ELR (cell line): ENCODE measurements at places on chromosomes 5 and 9.

GRCh38 chr5:179963375-179963774 is 55.7 kb upstream of the TBC1D9B start:
- no peak for DNase-seq

GRCh38 chr9:68979538-68980314 is 34.2 kb downstream of the PRKACG start:
- no peak for DNase-seq

DNA sequence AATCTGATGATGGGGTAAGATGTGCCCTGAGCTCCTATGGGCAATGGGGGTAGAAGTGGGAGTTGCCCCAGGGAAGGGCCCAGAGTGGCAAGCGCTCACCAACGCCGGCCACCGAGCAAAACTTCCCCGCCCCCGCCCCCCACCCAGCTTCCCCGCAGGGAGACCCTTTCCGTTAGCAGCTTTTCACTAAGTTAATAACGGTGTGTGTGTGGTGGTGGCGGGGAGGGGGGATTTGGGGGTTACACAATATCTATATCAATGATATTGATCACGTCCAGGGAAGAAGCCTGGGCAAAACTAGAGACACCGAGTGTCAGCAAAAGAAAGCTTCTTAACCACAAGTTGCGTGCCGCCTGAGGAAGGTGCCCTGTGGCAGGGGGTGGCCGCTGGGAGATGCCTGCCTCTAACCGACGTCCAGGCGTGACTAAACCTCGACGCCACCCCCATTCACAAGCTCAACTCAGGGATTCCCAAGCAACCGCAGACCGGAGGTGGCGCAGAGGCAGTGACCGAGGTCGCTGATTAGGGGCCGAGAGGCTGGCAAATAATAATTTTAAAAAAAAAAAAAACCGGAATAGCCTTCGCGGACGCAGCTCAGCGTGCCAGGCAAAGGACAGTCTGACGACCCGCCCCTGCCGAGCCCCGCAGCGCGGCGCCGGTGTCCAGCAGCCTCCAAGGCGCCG is 222.6 kb downstream of the MEF2C start:
- DNase-seq: peak; percentile 67

DNA sequence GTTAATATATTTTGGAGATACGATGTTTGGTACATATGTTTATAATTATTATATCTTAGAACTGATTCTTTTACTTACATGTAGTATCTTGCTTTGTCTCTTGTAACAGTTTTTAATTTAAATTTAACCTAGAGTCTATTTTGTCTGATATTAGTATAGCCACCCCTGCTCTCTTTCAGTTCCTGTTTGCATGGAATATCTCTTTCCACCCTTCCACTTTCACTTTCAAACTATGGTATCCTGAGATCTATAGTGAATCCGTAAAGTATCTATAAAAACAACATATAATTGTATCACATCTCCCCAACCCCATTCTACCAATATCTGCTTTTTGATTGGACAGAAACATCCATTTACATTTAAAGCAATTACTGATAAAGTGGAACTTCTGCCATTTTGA is 7.2 kb downstream of the IRGM start:
- no peak for DNase-seq

GRCh38 chr5:2005101-2006041 is 122.6 kb upstream of the IRX4 start:
- DNase-seq: no peak

- peak; percentile 67 for DNase-seq
Observed at GRCh38 chr5:159444441-159445082, 114.3 kb upstream of the IL12B start.

DNA sequence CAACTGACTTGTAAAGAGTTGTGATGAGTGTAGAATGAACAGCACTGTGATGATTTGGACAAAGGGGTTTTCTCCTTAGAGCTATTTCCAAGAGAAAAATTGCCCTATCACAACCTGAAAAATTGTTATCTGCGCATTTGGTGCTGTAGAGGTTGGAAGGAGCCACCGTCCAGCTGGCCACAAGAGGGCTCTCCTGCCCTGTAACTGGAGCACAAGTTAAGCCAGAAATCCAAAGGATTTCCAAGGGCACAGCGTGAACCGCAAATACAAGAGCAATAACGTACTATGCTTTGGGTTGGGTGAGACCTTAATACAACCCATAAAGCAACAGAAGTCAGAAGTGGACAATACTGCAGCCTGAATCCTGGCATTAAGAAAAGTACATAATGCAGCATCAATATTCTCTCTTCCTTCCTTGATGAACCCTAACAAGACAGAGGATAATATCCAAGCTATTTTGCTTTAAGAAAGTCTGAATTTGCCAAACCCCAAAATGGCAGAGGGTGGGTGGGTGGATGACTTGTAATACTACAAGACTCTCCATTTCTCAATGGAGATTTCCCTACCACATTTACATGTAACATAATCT is 56.8 kb upstream of the SMIM32 start:
- DNase-seq: peak; percentile 70

DNA sequence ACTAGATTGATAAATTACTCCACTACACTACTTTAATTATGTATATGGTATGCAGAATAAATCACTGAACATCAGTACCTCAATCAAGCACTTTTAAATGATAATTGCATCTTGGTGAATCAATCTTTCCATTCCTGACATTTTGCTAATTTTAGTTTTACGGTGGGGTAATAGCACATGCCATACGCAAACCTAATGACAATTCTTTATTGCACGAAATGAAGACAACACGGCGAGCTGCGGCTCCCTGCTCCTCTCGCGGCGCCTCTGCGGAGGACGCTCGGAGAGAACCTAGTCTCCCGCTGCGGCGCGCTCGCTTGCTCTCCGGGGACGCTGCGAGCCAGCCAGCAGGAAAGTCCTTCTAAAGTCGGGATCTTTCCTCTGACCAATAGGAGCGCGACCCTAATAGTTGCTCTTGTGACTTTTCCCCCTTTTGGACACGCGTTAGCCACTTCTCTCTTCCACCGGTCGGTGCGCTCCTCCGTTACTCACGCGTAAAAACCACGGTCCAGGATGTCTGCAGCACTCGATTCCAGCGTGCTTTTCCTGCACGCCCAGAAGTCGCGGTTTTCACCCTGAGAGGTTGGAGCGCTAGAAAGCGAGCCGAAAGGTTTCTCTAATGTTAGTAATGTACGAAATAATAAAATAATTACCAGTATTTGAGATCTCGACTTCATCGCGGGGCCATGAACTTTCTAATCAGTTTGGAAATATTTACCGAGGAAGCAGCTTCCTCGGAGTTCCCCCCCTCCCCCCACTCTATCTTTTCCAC is 1.0 kb upstream of the MEF2C start:
- peak; percentile 65 for DNase-seq
